Activated CD8-positive, alpha-beta memory T cell treated with anti-CD3 and anti-CD28 coated beads for 24 hours (primary cell): ENCODE measurements at places on chromosomes 12 and 14.

DNA sequence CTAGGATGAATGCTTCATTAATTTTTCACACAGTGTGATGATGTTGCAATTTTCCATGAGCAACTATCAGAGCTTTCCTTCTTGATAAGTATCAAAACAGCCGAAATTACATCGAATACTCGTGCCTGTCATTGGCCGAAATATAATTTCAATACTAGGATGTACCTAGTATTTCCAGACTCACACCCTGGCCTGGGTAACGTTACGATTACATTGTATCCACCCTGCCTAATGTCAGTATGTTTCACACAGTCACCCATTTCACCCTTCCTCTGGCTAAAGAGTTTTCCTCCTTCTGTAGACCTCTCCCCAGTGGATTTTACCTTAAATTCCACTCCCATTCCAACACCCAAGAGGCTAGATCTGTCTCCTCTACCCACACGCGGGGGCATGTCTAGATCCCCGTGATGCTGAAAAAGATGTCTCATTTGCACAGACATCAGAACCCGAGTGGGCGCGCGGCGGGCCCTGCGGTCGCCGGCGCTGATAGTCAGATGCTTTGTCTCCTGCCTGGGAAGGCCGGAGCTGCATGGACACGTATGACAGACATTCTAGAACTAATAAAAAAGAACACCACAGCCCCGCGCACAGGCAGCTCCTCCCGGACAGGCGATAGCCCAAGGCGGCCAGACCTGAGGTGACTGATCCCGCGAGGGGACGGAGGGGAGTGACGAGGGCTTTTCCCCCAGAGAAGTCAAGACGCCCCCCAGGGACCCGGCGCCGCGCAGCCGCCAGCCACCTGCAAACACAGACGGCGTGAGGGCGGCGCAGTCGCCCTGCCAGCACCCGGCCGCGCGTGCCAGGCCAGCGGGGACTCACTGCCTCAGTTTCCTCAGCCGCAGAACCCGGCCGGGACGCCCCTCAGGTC is 723 bp downstream of the KIF21A start:
- peak; percentile 81 for DNase-seq

GRCh38 chr14:103073876-103074728 is 9.9 kb upstream of the LBHD2 start:
- no peak for DNase-seq

DNA sequence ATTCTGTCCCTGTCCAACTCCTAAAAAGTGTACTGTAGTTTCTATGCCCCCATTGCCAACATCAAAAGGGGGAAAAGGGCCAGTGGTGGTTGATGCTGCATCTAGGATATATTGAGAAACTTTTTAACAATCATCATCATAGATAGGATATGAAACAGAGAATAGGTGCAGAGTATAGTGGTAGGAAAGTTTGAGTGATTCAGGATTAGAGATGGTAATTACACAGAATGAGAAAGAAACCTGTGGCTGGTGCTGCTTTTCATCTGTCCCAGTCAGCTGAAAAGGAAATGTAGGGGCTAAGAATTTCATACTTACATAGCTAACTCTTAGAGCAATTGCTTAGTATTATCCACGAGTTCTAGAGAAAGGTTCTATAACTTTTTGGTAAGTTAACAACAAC is 67.6 kb downstream of the GTF2A1 start:
- no peak for DNase-seq

- DNase-seq: no peak
Measured at GRCh38 chr12:64180951-64181350, 41.1 kb downstream of the KICS2 start.

DNA sequence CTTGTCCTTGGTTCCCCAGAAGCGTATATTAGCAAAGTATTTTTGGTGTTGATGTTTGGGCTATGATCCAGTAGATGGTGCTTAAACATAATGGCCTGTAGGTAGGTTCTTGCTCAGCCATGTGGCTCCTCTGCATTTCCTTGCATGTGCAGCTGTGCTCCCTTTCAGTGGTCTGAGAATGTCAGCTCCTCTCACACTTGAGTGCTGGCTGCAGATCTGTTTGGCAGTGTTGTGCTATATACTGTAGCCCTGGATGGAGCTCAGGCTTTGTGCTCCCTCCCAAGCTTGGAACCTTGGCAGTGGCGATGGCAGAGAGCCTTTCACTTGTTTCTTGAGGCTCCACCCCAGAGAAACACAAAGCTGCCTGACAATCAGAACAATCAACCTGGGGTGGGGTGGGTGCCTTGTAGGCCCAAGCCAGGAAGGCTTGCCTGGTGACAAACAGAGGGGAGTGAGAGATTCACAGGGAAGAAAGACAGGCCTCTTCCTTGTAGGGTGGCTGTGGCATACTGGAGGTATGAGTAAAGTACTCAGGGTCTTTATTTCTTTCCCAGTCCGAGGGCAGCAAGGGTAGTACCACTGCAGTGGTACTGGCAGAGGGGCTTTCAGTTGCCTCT is 255.3 kb downstream of the RAD51B start:
- no peak for DNase-seq

GRCh38 chr12:3453990-3454680 is 36.9 kb upstream of the PRMT8 start:
- no peak for DNase-seq
